ENCODE measurements at places on chromosomes 3 and 15.
A peak's percentile ranks its signal among the peaks of the same experiment; 100 is the strongest.

GRCh38 chr15:31216215-31216911 is 110.3 kb upstream of the KLF13 start:
- DNase-seq, result peak; percentile 26

GRCh38 chr3:30113906-30114305 is 492.5 kb upstream of the TGFBR2 start:
- DNase-seq, result no peak

DNA sequence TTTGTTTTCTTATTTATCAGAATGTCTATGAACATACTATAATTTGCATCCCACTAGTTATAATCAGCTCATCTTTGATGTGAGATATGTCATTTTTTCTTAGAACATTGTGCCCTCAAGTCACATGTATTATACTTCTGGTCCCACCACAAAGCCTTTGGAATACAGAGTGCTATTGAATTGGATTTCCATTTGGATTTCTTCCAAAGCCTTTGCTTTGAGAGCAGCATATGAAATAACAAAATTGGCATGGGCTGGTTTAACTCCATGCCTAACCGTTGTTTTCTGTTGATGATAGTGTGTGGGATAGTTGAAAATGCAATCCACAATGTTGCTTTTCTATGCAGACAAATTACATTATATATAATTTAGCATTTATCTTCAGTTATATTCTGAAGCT is 284.5 kb upstream of the PLSCR5 start:
- no peak for DNase-seq

- DNase-seq, result no peak
These were observed 4.6 kb downstream of the LRRC2 start for GRCh38 chr3:46561511-46561910.

GRCh38 chr15:29570948-29571791 is 251.1 kb downstream of the TJP1 start:
- no peak for DNase-seq

- DNase-seq, result no peak
These were observed 77.1 kb downstream of the PDZRN3 start for GRCh38 chr3:73547427-73548248.

DNA sequence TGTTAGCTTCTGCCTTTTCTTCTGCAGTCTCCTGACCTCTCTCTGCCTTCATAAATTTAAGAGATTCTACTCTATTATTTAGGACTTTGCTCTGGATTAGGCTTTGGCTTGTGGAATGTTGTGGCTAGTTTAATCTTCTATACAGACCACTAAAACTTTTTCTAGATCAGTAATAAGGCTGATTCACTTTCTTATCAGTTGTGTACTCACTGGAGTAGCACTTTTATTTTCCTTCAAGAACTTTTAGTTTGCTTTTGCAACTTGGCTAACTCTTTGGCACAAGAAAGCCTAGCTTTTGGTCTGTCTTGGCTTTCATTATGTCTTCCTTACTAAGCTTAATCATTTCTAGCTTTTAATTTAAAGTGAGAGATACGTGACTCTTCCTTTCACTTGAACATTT is 265.5 kb upstream of the TBC1D5 start:
- DNase-seq, result no peak

DNA sequence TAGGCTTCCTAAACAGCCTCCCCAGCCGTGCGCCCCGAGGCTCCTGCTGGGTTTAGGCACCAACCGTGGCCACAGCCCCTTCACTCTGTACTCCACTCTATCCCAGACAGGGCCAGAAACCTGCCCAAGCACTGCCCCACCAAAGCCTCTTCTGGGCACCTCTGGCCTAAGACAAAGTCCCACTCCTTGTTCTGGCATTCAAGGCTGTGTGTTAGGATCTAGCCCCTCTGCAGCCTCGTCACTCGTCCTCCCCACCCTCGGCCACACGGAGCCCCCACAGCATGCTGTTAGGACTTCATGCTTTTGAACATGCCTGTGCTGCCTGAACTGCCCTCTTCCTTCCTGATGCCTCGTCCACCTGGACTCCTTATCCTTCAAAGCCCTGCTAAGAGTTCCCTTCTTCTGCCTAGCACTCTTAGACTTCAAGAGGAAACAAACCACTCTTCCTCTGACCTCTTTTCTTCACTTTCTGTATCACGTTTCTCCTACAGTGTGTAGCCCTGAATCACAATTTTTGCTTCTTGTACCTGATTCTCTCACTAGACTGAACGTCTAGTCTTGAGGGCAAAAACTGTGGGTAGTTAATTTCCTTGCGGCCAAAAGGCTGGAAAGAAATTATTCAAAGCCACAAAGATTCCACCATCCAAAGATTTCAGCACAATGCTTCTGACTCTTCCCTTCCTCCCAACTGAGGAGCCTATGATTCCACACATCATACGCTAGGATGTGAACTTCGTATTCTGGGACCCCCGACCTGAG is 28.6 kb downstream of the WNT7A start:
- no peak for DNase-seq

DNA sequence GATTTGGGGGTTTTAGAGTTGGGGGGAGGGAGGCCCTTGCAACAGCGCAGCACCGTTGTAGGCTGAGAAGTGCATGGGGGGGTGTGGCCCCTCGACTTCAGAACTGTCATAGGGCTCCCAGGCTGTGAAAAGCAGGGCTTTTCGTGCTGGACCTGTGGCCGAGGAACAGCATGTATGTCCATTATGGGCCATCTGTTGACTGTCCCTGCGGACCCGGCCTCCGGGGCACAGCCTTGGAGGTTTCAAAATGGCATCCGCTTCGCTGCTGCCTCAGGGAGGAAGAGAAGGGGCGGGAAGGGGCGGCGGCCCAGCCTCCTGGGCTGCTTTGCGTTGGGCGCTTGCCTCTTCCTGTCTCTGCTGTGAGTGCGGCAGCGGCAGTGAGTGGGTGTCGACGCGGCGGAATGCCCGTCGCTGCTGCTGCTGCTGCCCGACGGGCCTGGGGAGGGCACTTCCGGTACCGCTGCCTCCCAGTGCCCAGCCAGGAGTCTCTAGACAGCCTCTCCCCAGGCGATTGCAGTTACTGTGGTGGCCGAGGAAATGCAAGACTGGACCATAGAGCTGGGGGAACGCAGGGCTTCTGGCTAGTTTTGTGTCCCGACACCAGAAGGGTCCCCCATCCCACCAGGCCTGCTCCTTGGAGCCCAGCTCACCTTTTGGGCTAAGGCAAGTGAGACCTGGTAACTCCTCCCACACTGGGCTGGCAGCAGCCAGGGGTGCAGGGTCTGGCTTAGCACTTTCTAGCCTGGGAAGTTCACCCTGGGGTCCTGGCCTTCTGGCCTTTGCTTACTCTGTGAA is 1.9 kb downstream of the GNAI2 start:
- peak; percentile 78 for DNase-seq

All from activated CD4-positive, alpha-beta T cell treated with anti-CD3 and anti-CD28 coated beads for 1 hour (primary cell).